ENCODE measurements at places on chromosomes 3 and 15.
A peak's percentile ranks its signal among the peaks of the same experiment; 100 is the strongest.

- no peak for DNase-seq
Observed at GRCh38 chr15:91783008-91783407, 70.5 kb upstream of the SLCO3A1 start.

- DNase-seq = peak; percentile 27
Observed at GRCh38 chr3:150945226-150946032, 27.1 kb downstream of the CLRN1 start.

DNA sequence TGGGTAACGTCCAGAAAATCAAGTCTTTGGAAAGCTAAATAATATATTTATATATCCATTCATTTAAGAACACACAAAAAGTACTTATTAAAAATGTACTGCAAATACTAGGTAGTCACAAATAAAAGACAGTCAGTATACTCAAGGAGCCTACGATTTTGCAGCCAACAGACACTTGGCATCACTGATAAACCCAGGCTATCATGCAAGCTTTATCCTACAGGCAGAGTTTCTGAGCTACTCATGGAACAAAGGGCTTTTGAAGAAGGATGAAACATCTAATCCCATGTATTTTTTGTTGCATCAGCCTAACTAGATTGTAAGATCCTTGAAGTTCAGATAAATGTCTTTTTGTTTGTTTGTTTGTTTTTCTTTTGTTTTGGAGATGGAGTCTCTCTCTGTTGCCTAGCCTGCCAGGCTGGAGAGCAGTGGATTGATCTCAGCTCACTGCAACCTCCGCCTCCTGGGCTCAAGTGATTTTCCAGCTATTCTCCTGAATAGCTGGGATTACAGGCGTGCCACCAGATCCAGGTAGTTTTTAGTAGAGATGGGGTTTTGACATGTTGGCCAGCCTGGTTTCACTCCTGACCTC, 319.4 kb upstream of the MDFIC2 start:
- no peak for DNase-seq

DNA sequence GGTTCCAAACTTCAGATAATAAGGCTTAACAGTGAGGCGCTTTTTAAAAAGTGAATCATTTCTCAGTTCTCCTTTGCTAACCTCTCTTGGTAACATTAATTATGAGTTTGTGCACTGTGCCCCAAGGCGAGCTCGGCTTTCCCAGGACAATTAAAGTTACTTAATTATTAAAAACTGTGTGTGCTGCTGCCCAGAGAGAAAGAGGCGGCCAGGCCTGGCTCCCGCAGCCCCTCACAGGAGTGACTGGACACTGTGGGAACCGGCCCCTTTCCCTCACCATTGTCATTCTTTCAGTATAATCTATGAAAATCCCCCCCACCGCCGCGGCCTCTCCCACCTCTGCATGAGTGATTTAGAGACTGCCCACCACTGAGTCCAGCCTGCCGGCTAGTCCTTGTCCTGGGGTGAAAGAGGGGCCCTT, 43.1 kb upstream of the HES1 start:
- DNase-seq = no peak

GRCh38 chr15:80695911-80696661, 976 bp downstream of the ABHD17C start:
- DNase-seq = no peak

- DNase-seq = peak; percentile 43
Observed at GRCh38 chr3:118187221-118187620, 847.4 kb downstream of the IGSF11 start.

DNA sequence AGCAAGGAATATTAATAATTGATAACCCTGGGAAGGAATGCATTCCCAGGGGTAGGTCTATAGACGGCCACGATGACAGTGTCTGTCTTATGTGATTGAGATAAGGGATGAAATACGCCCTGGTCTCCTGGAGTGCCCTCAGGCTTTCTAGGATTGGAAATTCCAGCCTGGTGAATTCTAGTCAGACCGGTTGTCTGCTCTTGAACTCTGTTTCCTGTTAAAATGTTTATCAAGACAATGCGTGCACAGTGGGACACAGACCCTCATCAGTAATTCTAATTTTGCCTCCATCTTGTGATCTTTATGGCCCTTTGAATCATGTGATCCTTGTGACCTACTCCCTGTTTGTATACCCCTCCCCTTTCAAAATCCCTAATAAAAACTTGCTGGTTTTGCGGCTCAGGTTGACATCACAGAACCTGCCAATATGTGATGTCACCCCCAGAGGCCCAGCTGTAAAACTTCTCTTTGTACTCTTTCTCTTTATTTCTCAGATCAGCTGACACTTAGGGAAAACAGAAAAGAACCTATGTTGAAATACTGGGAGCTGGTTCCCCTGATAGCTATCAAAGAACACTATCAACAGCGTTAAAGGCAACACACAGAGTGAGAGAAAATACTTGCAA, 183.3 kb downstream of the PDE8A start:
- peak; percentile 71 for DNase-seq

- no peak for DNase-seq
Observed at GRCh38 chr15:75019916-75020315, 3.5 kb upstream of the PPCDC start.

- DNase-seq = peak; percentile 84
Observed at GRCh38 chr15:29924750-29925149, 102.5 kb upstream of the TJP1 start.

GRCh38 chr15:42365921-42366550, 6.7 kb downstream of the CAPN3 start:
- no peak for DNase-seq

DNA sequence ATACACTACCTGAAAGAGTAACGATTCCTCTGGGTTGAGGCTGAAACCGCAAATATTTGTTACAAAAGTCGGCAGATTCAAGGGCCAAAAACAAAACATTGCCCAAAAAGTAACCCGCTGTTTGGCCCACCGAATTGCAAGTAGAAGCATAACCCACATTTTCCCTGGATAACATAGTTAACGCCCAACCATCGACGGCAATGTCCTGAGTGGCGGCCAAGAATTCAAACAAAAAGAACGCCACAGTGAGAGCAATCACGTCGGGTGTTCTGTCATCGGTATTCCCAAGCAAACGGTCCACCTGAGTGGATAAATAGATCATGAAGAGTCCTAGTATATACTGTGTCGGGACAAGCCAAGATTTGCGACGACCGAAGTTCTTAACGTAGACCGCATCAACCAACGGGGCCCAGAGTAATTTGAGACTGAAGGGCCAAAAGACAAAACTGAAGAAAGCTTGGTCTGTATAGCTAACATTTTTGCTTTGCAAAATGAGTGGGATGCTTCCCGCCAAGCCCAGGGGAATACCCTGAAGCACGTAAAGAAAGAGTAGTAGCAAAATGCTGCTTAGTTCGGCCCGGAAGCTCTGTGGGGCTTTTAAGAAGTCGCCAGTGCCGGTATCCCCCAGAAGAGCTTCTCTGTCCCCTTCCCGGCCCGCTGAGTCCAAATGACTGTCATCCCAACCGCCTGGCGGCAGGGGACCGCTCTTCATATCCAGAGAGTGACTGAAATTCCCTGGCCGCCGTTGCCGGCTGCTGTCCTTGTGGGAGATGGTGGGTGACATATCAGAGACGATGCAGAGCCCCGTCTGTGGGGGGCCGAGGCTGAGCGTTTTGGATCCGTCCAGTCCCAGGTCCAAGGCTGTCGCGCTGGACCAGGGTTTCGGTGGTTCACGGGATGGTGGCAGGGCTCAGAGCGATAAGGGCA, 750 bp downstream of the SLC33A1 start:
- no peak for DNase-seq

- DNase-seq = no peak
Observed at GRCh38 chr15:79243723-79244122, 38.8 kb upstream of the ANKRD34C start.

GRCh38 chr3:26624209-26624765, 1.7 kb downstream of the LRRC3B start:
- no peak for DNase-seq

DNA sequence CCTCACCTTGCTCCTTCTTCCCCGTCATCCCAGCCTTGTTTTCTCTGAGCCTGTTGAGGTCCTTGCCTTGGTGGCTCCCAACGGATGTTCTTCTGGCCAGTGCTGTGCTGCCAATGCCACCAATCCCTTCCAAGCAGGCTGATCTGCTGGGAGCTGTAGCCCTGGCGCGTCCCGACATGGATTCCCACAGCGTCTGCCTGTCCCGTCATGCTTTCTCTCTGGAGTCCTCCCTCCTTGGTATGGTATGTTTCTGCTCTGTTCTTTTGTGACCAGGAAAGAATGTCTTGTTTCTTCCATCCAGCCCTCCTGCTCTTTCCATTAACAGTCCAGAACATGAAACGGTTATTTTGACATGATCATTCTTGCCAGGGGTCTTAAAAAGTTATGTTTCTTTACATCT, 10.0 kb downstream of the LIMD1 start:
- no peak for DNase-seq

DNA sequence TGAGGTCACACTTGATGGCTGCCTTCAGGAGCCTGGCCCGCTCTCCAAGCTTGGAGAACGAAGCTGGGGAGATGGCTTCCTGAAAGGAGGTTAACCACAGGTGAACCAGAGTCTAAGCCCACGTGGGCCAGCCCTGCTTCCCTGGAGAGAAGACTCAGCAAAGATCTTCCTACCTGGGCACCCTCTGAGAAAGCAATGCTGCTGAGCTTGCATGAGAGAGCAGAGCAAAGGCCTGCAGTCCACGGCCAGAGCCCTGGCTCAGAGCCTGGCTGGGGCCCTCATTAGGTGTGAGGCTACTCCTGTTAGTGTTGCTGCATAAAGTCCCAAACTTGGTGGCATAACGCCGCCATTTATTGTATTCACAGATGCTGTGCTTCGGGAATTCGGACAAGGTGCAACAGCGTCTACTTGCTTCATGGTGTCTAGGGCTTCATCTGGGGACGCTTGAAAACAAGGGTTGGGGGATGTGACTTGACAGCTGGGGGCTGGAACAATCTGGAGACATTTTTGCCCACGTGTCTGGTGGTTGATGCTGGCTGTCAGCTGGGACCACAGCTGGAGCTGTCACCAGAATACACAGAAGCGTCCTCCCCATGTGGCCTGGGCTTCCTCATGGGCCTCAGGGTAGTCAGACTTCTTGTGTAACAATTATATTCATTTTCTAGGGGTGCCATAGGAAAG, 87.9 kb upstream of the MEF2A start:
- no peak for DNase-seq

- DNase-seq = peak; percentile 43
Observed at GRCh38 chr3:45659661-45660566, 29.3 kb upstream of the SACM1L start.

- DNase-seq = no peak
Observed at GRCh38 chr3:8578282-8578681, 66.3 kb downstream of the SSUH2 start.

DNA sequence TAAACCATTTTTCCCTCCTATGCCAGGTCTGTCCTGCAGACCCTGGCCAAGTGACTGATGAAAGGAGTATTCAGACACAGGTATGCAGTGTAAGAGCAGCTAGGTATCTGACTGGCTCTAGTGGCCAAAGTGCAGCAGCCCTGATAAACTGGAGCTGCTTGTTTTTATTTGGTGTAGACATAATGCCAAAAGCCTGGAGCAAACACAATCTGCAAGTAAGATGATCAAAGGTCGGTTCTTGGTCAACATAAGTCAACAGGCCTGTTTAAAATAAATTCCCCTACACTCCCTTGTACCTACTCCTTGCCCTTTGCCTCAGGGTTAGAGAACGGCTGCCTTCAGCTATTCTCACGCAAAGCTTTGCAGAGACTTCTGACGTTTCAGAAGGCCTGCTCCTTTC, 1003.1 kb downstream of the ZPLD1 start:
- no peak for DNase-seq

- no peak for DNase-seq
Observed at GRCh38 chr3:23461069-23461468, 257.9 kb downstream of the UBE2E2 start.

DNA sequence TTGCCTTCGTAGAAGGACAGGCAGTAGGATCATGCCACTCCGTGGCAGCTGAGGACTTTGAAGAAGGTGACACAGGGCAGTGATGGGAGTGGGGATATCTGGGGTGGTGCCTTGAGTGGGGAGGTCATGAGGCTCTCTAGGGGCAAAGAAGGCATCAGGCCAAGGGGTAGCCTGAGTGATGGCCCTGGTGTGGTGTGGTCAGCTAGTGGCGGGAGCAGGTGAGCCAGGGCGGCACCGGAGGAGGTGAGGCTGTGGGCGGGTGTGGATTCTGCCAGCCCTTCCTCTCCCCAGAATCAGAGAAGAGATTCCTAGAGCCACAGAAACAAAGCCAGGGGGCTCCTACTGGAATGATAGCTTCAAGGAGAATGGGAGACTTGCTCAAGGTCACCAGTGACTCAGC, 18.4 kb downstream of the WNT7A start:
- DNase-seq = no peak

DNA sequence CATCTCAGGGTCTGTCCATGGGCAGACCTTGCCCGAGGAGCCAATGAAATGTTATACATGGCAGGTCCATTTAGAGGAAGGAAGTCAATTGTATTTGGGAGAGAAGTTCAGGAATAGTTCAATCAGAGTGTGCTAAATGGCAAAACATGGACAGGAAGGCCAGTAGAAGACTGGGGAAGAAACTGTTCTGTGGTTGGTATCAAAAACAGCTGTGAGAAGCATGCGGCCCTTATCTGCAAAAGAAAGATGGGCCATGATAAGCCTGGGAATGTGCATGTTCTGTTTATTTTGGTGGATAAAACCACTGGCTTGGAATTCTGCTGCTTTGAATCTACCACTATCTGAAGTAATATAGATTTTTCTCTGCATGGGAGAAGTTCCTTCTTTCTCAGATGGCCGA, 100.4 kb downstream of the MCTP2 start:
- DNase-seq = no peak

DNA sequence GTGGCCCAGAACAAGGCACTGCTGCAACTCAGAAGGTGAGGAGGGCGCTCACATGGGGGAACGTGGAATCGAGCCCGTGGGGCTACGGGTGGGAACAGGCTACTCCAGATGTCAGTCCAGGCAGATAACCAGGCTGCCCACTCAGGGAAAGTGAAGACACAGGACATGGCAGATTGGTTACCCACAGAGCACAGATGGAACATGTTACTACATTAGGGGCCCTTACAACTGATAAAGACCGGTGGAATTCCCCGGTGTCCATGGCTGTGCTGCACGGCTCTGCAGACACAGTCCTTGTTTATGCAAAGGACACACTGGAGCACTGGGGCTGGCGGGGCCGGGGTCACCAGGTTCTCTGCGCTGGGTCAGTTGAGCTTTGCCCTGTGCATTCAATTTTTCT, 36.9 kb downstream of the PCSK6 start:
- no peak for DNase-seq

DNA sequence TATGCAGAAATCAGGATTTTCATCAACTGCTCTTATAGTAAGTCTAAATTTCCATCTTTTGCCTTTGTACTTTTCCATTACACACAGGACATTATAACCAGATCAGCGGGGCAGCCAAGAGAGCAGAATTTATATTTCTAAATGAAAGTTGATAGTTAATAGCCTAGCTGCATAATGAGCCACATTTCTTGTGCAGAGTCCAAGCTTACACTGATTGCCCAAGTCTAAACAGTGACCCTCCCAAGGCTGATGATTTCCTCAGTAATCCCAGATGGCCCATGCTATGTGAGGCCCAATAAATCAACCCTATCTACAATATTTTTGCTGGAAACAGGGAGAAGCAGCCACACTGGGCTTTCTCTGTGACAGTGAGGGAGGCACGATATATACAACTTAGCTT, 475.8 kb upstream of the KCNMB2 start:
- DNase-seq = no peak
